Putamen (tissue), 1 donor: ENCODE measurements at places on chromosomes 3 and 15.

- DNase-seq = no peak
These were observed 61.4 kb upstream of the MYRIP start for GRCh38 chr3:39748002-39748401.

GRCh38 chr15:81411051-81411450 lies 37.0 kb upstream of the TMC3 start:
- DNase-seq = no peak

GRCh38 chr3:102233881-102234280 lies 200.9 kb upstream of the ZPLD1 start:
- no peak for DNase-seq

DNA sequence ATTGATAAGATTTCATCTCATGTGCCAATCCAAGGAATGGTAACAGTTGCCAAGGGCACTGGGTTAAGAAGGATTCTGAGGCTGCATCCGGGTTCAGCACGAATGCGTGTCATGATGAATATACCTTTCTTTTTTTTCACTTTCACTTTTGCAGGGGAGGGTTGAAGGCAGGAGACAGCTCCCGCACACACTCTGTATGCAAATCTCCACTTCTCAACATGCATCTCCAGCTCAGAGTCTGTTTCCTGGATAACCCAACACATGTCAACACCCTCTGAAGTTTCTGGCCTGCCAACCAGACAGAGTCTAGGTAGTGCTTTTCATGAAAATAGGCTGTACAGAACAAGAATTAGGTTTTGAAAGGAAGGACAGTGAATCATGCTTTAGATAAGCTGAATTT lies 21.6 kb downstream of the B4GALT4 start:
- no peak for DNase-seq

- no peak for DNase-seq
These were observed 45.8 kb downstream of the ZNF710 start for GRCh38 chr15:90046911-90047392.

- no peak for DNase-seq
These were observed 123.6 kb upstream of the BHLHE40 start for GRCh38 chr3:4855676-4856075.

GRCh38 chr15:70584838-70585706 lies 178.3 kb downstream of the UACA start:
- DNase-seq = no peak

- no peak for DNase-seq
These were observed 552.5 kb upstream of the ROBO2 start for GRCh38 chr3:76487446-76487845.

DNA sequence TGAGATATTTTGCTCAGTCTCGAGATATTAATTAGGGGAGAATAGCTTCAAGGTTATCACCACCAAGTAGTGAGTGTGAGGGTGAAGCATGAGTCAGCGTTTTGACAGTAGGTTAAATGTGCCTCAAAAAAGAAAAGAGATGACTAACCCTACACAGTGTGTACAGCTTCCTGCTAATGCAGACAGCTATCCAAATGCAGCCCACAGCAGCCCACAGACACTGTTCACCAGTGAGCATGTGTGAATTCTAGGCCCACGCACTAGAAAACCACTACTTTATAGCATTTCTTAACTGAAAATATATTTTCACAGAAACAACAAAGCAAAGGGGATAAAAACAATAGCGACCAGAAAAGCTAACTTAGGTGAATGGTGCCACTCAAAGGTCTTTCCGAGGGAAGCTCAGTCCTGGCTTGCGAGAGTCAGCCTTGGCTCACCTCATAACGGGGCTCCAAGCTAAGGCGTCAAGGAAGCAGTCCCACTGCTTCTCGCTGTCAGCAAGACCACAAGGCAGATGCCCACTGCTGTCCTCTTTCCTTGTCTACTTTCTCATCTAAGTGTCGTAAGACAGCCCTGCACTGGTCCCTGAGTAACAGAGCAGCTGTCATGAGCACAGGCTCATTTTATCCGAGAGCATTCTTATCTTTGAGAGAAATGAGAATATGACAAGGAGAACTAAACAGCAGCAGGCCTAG lies 47.6 kb downstream of the TXNRD3 start:
- DNase-seq = peak; percentile 73

DNA sequence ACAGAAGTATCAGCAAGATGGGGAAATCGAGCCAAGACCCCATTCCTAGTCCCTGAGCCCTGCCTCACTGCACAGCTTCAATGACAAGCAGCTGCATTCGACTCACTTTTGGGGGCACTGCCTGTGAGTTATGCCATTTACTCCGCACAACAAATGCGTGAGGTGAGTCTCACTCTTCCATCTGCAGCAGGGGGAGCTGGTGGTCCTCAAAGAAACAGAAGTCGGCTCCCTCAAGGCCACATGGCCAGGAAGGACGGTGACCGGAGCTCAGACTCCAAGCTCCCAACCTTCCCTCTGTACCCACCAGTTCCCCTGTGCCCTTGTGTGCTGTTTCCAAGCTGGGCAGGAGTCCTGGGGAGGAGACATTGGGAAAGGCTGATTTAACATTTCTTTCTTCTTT lies 127.7 kb upstream of the IQSEC1 start:
- no peak for DNase-seq

GRCh38 chr15:31605467-31605931 lies 278.9 kb downstream of the KLF13 start:
- DNase-seq = no peak

GRCh38 chr3:38084334-38085310 lies 45.6 kb downstream of the DLEC1 start:
- DNase-seq = no peak

DNA sequence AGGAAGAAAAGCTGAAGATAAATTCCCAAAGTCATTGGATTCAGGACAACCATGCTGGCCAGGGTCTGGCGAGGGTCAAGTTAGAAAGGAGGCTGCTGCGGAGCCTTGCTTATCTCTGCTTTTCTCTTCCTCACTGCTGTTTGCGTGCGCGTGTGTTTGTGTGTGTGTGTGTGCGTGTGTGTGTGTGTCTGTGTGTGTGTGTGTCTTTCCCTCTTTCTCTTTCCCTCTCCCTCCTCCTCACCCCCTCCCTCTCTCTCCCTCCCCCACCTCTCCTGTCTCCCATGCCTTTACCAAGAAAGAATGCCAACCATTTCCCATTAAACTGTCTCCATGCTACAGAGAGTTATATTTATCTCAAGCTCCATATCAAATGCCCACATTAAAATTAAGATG lies at the start of gene COLQ:
COLQ (minus strand) TSS at position 134 of the 393 bp plus-strand sequence; CDS start at position 53, 81 bp downstream.
- no peak for DNase-seq

DNA sequence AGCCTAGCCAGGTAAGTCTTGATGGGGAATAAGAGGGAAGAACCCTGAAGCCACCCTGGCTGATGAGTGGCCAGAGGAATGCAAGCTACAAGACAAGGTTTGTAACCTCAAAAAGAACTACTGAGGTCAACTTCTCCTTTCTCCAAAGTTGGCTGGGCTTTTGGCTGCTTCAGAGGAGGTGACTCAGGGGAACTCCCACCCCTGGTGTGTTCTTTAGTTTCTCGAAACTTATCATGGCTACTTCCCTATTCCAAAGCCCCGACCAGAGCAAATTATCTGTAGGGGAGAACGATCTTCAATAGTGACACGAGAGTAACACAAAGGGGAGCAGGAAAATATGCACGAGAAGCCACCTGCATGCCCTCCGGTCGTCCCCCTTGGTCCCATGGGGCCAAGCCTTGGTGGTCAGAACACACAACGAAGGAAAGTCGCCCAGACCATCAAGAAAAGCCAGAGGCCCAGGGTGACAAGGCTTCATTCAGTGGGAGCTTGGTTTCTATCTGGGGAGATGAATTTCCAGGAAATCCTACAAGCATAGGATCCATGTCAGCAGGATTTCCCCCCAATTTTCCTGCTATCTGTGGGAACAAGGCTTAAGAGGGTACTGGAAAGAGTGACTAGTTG lies 6.5 kb upstream of the BCL2A1 start:
- peak; percentile 33 for DNase-seq

GRCh38 chr3:23762214-23762613 lies 43.5 kb upstream of the UBE2E1 start:
- no peak for DNase-seq

DNA sequence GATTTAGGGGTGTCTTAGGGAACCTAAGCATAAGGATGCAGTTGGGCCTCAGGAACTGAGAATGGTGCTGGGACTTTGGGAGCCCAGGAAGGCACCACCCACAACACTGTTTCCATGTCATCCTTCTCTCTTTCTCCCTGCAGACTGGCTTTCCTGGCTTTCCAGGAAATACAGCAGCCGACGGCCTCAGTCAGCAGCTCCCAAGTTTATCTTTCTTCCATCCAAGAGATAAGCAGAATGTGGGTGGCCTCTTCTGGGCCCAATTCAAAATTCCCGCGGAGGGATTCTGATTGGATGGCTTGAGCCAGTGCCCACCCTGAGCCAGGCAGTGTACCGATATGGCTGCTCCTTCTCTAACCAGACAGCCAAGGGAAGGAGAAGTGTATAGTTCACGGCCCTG lies 4.5 kb upstream of the CLN6 start:
- DNase-seq = no peak

GRCh38 chr3:8001712-8002111 lies 499.9 kb upstream of the LMCD1 start:
- DNase-seq = no peak

GRCh38 chr3:22691856-22692628 lies 511.1 kb upstream of the UBE2E2 start:
- DNase-seq = no peak
